Right lobe of liver (tissue), 6 donors: ENCODE measurements at places on chromosomes 12 and 14. TPM values are rescaled to one million over a fixed set of nuclear protein-coding genes. Genes with fewer than 3 reads are reported as not detected.

TTC9 gene
- total RNA-seq = 5.5 TPM

INHBC gene
- total RNA-seq = 51.6 TPM

RFLNA gene
- total RNA-seq = not detected

NEUROD4 gene
- not detected for total RNA-seq

PLA2G1B gene
- not detected for total RNA-seq

FAM90A1 gene
- total RNA-seq = not detected

KRT85 gene
- total RNA-seq = not detected

AQP2 gene
- not detected for total RNA-seq

PABPN1 gene
- total RNA-seq = 63.5 TPM

PLCZ1 gene
- total RNA-seq = not detected

KRT6C gene
- total RNA-seq = not detected

C3AR1 gene
- 4.0 TPM for total RNA-seq

LETMD1 gene
- 22.1 TPM for total RNA-seq

CDKN1B gene
- total RNA-seq = 27.8 TPM

MANSC1 gene
- total RNA-seq = 9.4 TPM

SOAT2 gene
- total RNA-seq = 3.4 TPM

TEP1 gene
- total RNA-seq = 17.6 TPM

PARPBP gene
- total RNA-seq = 1.7 TPM

PSME1 gene
- total RNA-seq = 99.1 TPM

TAS2R50 gene
- 0.88 TPM for total RNA-seq

RAB35 gene
- total RNA-seq = 11.7 TPM

REP15 gene
- 1.0 TPM for total RNA-seq

CMA1 gene
- not detected for total RNA-seq

USP44 gene
- total RNA-seq = 0.24 TPM

PFDN5 gene
- total RNA-seq = 140 TPM

TMEM121 gene
- total RNA-seq = 2.5 TPM

RSRC2 gene
- total RNA-seq = 23.5 TPM

NGB gene
- not detected for total RNA-seq

TXNDC16 gene
- 2.0 TPM for total RNA-seq

NTN4 gene
- 28.7 TPM for total RNA-seq

CLEC6A gene
- total RNA-seq = not detected

PPM1H gene
- 6.6 TPM for total RNA-seq

KIAA0586 gene
- 4.7 TPM for total RNA-seq

CS gene
- 109 TPM for total RNA-seq

VRTN gene
- total RNA-seq = not detected

TBC1D30 gene
- 2.7 TPM for total RNA-seq

CNTN1 gene
- total RNA-seq = 0.65 TPM

CACNA1C gene
- 0.74 TPM for total RNA-seq

PCED1B gene
- total RNA-seq = 1.9 TPM
